ENCODE measurements at places on chromosomes 12 and 14.

DNA sequence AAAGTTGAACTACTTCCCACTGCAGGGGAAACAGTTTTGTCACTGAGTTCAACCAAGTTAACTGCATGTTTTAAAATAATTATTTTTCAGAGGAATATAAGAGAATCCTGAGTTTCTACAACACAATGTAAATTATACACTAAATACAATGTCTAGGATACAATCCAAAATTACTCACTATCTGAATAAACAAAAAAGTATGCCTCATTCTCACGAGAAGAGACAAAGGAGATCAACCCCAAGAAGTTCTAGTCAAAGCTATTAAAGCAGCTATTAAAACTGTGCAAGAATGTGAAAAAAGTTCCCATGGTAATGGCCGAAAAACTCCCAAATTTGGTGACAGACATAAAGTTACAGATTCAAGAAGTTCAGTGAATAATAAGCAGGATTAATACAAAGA is 8.8 kb upstream of the KCNK13 start:
- no peak for DNase-seq

- DNase-seq, result no peak
These were observed 1304.5 kb downstream of the AACS start for GRCh38 chr12:126369487-126370463.

GRCh38 chr14:44379292-44379977 is 127.6 kb downstream of the FSCB start:
- DNase-seq, result no peak

DNA sequence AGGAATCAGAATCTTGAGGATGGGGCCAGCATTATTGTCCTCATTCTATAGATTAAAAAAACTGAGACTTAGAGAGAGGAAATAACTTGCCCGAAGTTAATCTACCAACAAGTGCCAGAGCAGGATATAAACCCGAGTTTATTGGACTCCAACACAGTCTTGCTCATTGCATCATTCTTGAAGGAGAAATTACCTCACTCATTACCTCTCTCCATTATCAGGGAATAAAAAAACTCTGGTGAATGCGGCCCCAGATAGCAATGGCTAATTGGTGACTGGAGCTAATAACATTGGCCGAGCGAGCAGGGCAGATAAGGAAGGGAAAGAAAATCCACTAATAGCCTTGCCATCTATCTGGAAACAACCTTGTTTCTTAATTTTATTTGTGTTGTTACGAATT is 24.7 kb upstream of the TMED10 start:
- DNase-seq, result no peak

- no peak for DNase-seq
These were observed 7.5 kb upstream of the LHX5 start for GRCh38 chr12:113479216-113479589.

DNA sequence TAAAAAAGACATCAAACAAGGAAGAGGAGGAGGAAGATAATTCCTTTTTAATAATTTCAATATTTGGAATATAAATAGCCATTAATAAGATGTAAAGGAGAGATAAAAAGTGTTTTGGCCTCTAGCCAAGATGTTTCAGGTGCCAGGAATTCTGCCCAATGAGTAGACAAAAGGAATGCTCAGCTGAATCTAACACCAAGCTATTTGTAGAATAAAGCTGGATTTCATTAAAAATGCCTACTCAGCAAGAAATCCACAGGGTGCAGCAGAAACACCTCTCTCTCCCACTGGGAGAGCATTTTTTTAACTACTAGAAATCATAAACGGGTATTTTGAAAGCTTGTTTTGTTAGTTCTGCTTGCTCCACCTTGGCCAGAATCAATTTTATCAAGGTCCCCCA is 4.1 kb upstream of the STAB2 start:
- no peak for DNase-seq

- DNase-seq, result no peak
These were observed 29.5 kb upstream of the BCDIN3D start for GRCh38 chr12:49872381-49872780.

DNA sequence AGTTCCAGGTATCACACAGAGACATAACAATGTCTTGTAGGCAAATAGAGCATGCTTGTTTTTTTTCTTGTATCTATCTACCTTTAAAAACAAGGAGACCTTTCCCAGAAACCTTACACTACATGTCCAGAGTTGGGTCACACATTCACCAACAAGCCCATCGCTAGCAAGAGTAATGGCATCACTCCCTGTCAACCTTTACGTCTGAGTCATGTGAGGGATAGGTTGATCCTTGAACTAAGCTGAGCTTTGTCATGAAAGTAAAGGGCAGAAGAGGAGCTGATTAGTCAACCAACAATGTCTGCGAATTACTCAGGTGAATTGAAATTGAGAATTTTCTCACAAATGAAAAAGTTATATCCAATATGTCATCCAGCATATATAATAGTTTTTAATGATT is 219.4 kb downstream of the CNTN1 start:
- DNase-seq, result no peak

- peak; percentile 65 for DNase-seq
These were observed at the start of gene CABP1 for GRCh38 chr12:120639771-120640721. Gene CABP1, plus strand, starts transcription at chr12:120640626. Its CDS starts 60 bp downstream, at chr12:120640686.

- DNase-seq, result no peak
These were observed 15.7 kb upstream of the FIGNL2 start for GRCh38 chr12:51863933-51864832.

- DNase-seq, result no peak
These were observed 60.7 kb upstream of the VPS33A start for GRCh38 chr12:122327014-122327413.

DNA sequence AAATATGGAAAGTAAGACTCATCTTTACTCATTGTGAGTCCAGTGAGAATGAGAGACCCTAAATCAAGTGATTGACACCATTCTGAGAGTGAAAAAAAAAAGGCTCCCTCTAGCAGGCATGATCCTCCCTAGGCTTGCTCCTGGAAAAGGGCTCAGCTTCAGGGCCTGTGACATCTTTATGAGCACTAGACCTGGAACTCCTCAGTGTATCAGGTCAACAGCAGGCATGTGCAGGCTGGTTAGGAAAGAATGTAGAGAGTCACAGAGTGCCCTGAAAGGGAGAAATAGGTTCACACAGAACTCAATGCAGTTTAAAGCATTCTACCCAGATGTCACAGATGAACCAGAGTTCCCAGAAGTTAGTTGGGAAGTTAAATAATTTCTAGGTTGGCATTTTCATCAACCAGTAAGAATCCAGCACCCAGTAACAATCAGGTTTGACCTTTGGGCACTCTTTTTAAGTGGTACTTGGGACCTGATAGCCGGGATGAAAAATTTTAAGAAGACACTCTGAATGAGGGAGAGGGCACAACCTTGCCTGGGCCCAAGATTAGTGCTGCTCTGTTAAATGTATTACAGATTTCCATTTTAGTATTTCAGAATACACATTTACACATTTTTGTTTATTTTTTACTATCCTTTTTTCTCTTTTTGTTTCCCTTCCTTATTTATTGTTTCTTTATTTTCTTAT is 828.8 kb downstream of the C12orf50 start:
- DNase-seq, result no peak

DNA sequence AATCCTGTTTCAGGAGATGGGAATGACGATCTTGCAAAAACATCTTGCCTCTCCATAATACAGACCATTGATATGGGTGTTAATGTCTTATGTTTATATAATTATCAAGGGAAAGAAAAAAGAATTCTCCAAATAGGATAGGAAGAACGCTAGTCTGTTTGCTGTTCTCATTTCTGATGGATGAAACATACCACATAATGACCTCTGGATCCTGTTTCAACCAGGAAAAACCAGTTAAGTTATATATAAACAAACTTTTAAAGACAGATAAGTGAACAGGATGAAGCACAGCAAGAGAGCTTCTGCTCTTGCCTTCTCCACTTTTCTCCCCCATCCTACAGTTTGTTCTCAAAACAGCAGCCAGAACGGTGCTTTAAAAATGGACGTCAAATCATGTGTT is 27.8 kb downstream of the COQ6 start:
- DNase-seq, result no peak

GRCh38 chr14:23664207-23664885 is 28.2 kb downstream of the DHRS2 start:
- no peak for DNase-seq

DNA sequence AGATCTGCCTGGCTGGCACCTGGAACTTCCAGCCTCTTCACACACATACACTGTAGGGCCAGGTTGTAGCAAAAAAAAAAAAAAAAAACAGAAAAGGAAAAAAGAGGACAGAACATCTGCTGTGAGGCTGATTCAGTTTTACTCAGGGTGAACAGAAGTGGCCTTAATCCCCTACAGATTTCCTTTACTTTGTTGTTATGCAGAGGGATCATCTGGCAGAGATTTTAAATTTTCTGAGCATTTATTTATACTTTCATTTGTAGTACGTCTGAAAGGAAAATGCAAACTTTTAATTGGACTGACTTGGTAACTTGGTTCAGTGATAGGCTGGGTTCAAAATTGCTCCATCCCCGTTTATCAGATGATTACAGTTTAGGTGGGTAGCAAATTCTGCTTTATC is 50.8 kb upstream of the PRICKLE1 start:
- DNase-seq, result no peak

DNA sequence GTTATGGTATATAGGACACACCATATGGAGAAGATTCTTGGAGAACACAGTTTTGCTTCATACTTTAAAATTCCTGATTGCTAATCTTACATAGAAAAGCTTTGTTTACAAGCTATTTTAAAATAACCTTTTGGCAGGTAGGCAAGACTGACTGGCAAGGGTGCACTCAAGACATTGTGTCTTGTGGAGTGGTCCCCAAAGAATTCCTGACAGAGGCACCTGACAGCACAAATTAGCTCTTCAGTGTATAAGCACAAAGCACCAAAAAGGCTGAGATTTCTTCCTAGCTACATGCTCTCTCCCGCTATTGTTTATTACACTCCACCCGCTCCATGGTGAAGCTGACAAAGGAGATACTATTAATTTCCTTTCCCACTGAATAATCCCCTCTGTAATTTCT is 139.4 kb downstream of the MON2 start:
- no peak for DNase-seq

All from stimulated activated CD8-positive, alpha-beta memory T cell treated with anti-CD3 and anti-CD28 coated beads, Interleukin-2, amount 100 ng/mL, for 48 hours (primary cell).